NCI-H1417 treated with DMSO at 0.1 percent for 48 hours (cell line): ENCODE measurements at places on chromosomes 7 and 10.
A peak's percentile ranks its signal among the peaks of the same experiment; 100 is the strongest.

DNA sequence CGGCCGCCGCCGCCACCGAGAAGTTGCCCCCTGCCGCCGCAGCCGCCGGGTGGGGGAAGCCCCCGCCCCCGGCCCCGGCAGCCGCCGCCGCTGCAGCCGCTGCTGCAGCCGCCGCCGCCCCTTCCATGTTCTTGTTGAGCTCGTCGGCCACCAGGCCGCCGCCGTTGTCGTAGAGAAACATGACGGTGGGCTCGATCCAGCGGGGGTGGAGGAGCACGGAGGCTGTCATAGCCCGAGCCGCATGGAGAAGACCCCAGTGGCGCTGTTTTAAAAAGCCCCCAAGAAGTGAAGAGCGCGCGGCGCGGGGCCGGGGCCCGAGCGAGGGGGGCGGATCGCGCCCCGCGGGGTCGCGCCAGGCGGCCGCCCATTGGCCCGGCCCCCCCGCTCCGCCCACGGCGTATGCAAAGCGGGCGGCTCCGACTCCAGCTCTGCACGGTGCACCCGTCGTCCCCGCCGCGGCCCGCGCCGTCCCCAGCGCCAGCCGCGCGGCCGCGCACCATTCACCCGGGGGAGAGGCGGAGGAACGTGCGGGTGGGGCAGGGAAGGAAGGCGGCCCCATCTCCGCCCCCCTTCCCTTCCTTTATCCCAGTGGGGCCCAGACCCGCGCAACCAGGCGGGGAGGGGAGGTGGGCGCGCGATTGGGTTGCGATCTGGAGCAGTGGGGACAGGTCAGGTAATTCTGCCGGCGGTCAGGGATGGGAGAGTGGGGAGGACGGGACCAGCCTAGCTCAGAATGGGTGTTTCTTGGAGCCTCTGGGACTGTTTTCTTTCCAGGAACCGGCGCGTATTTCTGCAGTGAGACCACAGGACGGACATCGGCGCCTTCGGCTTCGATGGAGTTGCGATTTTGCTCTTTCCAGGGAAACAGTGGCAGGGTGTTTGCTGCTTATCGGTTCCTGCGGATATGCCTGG lies at the start of gene HOXA13:
Gene HOXA13, minus strand, starts transcription at position 243 of the 912 bp plus-strand sequence. Its CDS starts 14 bp downstream, at position 229.
- DNase-seq, result peak; percentile 18

DNA sequence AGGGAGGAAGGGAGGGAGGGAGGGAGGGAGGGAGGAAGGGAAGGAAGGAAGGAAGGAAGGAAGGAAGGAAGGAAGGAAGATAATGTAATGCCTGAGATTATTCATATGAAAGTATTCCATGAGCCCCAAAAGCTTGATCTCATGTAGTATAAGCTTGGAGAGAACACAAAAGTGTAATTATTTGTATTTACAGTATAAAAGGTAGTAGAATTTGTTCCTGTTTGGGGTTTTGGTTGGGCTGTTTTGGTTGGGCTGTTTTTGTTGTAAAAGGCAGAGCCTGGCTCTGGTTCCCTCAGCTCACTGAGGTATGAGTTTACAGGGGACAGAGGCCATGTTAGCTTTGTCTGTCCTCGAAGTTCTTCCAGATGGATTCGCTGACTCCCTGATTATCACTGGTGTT lies 45.3 kb upstream of the EBLN1 start:
- DNase-seq, result no peak

DNA sequence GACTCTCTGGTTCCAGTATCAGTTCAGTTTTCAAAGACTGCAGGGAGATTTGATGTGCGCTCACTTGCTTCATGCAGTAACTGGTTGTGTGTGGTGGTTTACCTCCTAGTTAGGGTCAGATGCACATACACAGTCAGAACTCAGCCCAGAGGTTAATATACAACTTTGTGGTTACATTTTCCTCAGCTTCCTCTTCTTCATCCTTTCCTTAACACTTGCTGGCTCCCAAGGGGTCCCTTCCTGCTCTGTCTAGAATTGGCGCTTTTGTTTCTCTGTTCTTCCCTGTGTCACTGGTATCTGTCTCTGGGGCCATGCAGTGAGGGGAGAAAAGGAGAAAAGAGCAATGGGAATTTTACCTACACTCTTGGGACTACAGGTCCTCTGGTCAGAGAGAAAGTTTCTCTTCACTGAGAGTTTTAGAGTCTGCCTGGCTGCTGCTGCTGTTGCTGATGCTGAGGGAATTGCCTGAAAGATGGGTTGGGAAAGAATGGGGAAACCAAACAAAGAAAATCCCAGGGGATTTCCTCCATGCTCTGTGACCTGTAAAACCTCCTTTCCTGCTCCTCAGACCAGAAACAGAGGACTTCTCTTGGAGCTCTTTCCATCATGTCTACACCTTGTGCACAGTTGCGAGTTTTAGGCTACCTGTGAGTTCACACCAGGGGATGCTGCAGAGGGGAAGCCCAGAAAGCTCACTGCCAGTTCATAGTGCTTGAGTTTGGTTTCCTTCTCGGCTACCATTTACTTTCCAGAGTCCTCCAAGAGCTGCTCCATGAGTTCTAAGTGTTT lies 74.6 kb downstream of the WDFY4 start:
- DNase-seq, result no peak

DNA sequence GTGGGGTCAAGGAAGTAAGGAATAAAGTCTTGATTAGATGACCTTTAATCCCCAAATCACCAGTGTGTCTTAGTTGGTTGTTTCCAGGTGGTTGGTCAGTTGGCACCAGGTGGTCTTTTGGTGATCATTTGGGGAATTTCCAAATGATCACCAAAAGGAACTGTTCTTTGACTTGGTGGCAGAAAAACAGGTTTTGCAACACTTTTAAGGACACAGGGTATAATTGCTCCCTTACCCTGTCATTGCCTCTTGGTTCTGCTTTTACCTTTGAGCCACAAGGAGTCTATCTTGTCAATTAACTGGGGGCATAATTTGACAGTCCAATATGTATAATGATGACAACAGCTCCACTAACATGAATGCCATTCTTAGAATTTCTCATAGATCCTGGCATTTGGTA lies 104.2 kb downstream of the ADK start:
- no peak for DNase-seq

DNA sequence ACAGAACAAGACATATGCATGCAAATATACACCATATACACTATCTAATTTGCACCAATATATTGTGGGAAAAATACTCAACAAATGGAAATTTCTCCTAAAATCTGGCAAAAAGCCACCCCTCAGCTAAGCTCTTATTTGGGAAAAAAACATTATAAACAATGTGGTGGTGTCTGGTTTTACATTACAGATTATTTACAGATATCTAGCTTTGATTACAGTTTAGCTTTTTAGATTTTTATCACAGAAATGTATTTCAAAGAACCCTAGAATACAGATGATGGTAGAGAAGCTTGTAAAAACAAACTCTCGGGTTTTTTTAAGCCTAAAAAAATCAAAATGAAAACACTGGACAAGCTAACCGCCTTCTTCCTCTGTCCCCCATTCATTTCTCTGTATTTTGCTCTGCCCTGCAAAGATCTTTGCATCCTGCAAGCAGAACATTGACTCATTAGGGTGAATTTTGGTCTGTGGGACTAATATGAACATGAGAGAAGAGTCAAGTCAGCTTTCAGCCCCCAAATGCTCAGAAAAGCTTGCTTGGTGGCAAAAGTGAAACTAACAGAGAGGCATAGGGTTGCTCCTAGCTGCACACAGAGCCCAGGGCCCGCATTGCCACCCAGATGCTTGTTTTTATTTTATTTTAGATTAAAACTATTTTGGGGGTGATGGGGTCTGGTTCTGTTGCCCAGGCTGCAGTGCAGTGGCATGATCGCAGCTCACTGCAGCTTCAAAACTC lies 88.8 kb upstream of the LYZL1 start:
- no peak for DNase-seq
